ENCODE measurements at places on chromosomes 4 and X.
A peak's percentile ranks its signal among the peaks of the same experiment; 100 is the strongest.

DNA sequence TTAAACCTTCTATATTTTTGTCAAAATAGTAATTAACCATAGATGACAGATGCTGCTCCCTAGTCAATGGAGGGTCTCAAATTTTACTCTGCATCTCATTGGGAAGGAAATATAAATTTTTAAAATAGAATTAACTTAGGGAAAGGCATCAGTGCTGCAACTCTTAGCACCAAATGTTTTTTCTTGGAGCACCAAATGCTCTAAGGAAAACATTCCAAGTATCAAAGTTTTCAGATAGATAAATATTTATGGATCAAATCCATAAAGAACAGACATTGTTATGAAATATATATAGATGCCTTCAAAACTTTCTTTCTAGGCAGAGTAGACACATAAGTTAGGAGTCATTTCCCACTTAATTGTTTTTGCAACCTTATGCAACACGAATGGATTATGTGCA lies 168.7 kb downstream of the ANTXR2 start:
- no peak for DNase-seq

DNA sequence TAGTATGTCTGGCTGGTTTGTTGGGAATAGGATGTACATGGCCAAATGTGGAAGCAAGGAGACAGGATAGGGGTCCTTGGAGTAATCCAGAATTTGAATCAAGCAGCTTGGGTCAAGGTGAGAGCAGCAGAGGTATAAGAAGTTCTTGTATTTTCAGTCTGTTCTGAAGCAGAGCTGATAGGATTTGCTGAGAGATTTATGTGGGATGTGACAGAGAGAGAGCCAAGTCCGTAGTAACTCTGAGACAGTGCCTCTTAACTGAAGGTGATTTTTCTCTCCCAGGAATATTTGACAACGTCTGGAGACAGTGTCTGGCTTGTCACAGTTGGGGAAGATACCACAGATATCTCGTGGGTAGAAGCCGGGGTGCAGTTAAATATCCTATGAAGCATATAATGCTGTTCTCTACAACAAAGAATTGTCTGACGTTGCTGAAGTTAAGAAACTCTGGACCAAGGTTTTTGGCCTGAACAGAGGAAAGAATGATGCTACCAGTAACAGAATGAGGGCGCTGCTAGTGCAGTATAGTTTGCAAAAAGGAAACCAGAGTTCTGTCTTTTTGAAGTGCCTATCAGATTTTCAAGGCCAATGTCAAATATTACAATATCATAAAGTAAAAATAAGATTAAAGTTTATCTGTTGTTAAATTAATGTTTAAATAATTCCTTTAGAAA lies 184.0 kb downstream of the ARHGAP24 start:
- no peak for DNase-seq

DNA sequence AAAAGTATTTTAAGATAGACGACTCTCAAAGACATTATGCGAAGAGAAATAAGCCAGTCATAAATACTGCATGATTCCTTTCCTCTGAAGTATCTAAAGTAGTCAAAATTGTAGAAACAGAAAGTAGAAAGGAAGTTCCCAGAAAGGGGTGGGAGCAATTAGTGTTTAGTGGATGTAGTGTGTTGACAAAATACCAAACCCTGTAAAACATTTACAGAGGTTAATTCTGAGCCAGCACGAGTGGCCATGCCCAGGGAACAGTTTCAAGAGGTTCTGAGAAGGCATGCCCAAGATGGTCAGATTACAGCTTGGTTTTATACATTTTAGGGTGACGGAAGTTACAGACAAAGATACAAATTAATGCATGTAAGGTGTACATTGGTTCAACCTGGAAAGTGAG lies 34.4 kb upstream of the SLC25A4 start:
- no peak for DNase-seq

- no peak for DNase-seq
These were observed 6.6 kb upstream of the CXXC4 start for GRCh38 chr4:104501290-104501689.

GRCh38 chr4:10590896-10591295 lies 93.7 kb downstream of the CLNK start:
- DNase-seq = no peak

GRCh38 chr4:19151684-19152083 lies 1100.0 kb upstream of the SLIT2 start:
- DNase-seq = no peak

DNA sequence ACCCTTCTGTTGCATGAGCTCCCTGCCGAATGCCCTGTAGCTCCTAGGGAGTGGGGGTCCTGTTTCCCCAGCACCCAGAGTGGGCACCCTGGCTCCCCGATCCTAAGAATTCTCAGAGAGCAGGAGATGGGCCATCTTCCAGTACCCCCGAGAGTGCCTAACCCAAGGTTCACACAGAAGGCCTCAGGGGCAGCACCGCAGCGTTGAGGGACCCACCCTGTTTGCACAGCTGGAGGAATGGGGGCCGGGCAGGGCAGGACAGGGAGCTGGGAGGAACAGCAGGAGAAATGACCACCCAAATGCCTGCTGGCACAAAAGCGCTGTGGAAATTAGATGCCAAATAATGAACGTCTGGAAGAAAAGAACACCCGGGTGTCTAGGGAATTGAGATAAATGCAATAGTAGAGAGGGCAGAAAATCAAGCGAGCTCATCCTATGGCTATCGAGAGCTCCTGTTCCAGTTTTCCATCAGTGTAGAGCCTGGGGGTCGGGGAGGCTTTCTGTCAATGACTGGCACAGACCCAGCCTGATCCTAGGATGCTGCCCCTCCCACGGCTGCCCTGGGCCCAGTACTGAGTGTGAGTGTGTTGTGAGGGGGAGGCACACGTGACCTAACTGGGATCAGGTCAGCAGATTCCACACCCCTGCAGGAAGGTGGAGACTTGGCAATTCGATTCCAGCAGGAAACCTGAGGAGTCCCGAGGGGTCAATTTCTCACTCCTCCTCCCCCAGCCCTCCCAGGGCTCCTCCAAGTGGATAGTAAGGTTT lies 25.7 kb downstream of the SEPTIN6 start:
- DNase-seq = no peak

DNA sequence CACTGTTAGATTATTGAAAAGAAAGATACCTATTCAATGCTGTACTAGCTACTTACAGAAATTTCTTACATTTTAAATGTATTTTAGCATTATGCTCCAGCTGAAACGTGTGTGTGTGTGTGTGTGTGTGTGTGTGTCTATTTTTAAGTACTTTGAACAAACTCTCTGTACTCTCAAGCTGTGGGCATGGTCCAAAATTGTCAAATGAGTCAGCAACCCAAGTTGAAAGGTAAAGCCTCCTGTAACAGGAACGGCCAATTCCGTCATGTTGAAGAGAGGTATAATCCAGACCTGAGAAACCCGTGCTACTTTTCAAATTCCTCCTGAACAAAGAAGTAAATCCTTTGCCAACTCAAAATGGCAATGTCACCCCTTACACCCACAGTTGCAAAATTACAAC lies 20.5 kb downstream of the MAOB start:
- DNase-seq = no peak

DNA sequence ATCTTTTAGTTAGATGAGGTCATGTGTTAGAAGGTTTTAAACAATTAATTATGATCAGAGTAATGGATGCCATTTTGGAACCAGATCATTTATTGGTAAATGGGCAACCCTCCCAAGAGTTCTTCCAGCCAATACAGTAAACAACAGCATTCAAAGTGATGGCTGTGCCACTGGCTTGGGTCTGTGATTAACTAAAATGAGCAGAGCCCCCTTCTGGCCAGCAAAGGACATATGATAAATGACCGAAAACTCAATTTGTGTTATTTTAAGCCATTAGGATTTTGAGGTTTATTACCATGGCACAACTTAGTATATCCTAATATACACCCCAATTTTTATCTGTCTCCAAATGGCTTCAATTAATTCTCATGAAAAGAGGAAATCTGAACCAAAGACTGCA lies 90.8 kb upstream of the NPFFR2 start:
- DNase-seq = no peak

GRCh38 chr4:38177035-38177546 lies 216.9 kb downstream of the PTTG2 start:
- peak; percentile 49 for DNase-seq

Data from naive thymus-derived CD4-positive, alpha-beta T cell (primary cell).